ENCODE measurements at places on chromosomes 5 and 9.
A peak's percentile ranks its signal among the peaks of the same experiment; 100 is the strongest.

DNA sequence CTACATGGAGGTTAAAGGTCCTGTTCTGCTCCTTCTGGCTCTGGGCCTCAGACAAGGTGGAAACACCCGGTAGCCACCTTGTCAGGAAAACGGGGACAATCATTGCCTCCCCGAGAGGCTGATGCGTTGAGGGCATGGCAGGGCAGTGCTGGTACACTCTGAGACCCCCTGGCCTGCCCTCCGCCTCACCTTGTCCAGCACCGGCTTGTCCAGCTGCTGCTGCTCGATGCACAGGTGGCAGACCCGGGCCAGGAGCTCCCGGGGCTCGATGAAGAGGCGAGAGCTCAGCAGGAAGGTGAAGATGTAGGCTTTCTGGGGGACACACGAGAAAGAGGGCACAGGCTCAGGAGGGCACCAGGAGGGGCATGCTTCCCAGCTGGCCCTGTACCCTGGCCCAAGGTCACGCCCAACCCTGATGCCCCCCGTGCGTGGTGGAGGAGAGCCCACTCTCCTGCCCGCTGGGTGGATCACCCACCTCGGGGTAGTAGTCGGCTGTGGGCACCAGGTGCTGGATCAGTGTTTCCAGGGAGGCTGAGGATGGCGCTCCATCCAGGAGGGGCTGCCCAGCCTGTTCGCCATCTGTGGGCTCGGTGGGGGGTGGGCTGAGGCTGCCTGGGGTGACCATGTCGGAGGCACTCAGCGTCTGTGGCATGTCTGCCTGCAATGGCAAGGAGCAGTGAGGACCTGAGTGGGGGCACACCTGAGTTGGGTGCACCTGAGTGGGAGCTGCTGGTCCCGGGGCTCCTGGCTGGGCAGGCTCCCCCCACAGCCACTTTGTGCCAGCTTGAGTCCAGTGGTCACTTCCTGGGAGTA is 66.0 kb upstream of the RNF130 start:
- no peak for DNase-seq

- no peak for DNase-seq
Observed at GRCh38 chr5:87876616-87877015, 392.0 kb downstream of the TMEM161B start.

DNA sequence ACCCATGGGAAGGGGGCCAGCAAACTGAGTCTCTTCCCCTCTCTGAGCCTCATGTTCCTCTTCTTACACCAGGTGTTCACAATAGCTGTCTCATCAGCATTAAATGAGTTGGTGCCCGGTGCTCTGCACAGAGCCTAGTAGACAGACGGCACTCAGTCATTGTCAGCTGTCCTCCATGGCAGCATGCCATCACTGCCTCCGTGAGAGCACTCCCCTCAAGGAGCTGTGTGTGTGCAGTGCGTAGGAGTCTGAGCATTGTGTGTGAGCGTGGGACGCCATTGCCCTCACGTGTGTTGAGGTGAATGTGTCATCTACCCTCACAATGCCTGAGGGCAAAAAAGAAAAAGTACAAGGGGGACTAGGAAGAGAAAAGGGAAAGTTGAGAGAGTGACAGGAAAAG is 536.5 kb downstream of the CDK5RAP2 start:
- peak; percentile 10 for DNase-seq

- no peak for DNase-seq
Observed at GRCh38 chr9:91907484-91908292, 42.3 kb downstream of the ROR2 start.

GRCh38 chr5:15243301-15244020 is 256.5 kb upstream of the FBXL7 start:
- no peak for DNase-seq

DNA sequence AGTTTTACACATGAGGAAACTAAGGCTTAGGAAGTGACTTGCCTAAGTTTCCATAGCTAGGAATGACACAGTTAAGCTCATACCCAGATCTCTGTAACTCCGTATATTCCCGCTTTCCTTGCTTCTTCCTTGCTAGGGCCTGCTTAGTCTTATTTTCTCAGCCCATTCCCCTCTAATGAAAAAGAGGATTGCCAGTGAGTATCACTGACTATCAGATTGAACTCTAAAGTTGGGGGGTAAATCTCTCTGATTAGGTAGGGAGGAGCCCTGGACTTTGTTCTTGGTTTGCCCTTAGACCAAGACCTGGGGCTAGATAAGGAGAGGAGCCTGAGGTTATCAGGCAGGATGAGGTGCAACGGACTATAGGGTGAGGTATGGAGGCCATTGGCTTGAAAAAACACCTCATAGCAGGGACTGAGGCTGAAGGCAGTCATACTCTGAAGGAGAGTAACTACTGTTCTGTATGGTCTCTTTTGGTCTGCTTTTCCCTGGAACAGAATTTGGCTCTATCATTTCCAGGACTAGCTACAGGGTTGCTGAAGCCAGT is 2.5 kb downstream of the TRIM32 start:
- no peak for DNase-seq

DNA sequence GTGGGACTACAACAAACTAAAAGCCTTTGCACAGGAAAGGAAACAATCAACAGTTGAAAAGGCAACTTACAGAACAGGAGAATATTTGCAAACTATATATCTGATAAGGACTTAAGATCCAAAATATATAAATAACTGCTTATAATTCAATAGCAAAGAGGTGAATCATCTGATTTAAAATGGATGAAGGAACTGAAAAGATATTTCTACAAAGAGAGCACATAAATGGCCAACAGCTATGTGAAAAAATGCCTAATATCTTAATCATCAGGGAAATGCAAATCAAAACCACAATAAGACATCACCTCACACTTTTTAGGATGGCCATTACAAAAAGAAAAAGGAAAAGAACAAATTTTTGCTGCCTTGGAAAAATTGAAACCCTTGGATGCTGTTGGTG is 100.4 kb downstream of the LURAP1L start:
- DNase-seq: no peak

GRCh38 chr5:997001-997474 is 11.6 kb upstream of the NKD2 start:
- no peak for DNase-seq

DNA sequence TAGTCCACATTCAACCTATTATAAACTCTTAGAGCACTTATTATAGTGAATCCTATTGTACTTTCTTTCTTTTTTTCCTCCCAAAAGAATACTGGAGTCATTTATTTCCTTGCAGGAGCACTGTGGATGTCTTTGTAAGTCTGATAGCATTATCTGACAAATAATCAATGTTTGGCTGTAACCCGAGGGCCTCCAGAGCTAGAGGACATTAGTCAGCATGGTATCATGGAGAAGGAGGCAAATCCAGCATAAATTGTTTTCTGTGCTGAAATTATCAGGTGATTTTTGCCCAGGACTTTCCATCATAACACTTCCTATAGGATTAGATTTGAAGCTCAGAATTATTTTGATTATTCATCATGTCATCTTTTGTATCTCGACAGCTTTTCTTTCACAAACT is 551.0 kb downstream of the ZNF608 start:
- DNase-seq: no peak

GRCh38 chr5:17054911-17055310 is 118.8 kb upstream of the MYO10 start:
- DNase-seq: no peak

DNA sequence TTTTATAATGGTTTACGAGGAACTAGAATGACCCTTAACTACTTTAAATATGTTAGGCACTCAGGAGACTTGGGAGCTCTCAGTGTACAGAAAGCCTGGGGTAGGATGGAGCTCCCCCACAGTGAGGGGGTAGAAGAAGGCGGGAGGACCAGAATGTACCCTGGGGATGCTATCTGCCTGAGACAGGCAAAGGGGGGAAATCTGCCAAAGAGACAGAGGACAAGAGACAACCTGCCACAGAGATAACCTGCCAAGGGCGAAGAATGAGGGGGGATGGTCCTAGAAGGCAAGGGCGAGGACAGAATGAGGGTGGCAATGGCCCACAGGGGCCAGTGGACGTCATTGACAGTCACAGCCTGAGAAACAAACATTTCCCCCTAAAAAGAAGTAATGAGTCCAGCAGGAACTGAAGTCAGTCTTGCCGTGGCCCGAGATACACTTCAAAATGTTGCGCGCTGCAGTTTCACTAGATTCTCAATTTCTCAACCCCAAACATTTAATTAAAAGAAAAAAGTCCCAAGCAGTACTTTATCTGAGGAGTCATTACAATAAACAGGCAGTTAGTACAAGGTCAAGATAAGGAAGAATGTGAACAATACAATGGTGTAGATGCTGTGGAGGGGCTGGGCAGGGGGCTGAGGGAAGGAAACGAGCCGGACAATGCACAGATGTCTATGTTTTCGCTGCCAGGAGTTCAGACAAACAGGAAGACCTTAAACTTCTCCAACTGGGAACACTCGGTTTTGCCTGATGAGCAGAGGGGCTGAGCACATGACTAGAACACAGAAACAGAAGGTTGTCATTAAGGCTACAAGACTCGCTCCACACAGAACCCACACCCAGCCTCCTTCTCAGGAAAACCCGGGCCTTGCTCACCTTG is 125.0 kb downstream of the LHFPL2 start:
- no peak for DNase-seq

GRCh38 chr9:127612939-127613582 is 984 bp downstream of the STXBP1 start:
- peak; percentile 50 for DNase-seq

DNA sequence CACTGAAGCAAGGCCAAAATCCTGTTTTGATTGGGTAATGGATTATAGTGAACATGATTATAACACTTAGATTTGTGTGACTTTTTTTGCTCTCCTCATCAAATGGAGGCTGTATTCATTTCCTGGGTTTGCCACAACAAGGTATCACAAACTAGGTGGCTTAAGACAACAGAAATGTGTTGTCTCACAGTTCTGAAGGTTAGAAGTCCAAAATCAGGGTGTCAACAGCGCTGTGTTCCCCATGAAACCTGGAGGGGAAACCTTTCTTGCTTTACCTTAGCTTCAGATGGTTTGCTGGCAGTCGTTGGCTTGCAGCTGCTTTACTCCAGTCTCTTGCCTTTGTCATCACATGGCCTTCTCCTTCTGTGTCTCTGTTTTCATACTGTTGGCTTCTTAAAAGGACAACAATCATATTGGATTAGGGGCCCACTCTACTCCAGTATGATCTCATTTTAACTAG is 32.4 kb downstream of the CDC42SE2 start:
- DNase-seq: no peak

DNA sequence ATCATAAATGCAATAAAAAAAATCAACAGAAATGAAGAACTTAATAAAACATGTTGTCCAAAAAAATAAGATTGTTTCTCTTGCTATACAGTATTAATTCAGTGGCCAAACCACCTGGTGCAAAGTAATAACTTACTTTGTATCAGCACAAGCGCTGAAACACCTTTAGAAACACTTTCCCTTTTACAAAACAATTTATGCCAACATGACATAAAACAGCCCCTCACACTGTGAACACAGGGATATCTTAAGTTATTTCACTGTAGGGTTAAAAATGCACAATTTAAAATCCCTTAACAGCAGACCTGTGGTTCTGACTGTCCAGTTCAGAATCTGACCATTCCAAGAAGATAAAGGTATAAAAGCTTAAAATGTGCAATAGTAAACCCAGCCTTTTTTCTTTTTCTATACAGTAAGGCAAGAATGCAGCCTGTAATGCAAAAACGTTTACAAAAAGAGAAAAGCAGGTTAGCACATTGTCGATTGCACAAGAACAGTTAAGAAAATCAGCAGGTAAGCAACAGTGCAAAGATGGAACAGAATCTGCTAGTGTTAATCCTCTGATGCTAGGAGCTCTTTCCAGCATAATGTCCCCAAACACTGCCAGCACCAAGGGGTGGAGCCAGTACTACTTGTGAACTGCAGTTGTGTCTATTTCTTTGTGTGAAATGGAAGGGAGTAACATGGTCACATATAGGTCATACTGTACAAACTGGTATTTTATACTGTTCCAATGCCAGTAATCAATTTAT is 21.6 kb downstream of the RAB14 start:
- no peak for DNase-seq

Measured in COR-L47 (cell line).